ENCODE measurements at places on chromosomes 4 and X.

DNA sequence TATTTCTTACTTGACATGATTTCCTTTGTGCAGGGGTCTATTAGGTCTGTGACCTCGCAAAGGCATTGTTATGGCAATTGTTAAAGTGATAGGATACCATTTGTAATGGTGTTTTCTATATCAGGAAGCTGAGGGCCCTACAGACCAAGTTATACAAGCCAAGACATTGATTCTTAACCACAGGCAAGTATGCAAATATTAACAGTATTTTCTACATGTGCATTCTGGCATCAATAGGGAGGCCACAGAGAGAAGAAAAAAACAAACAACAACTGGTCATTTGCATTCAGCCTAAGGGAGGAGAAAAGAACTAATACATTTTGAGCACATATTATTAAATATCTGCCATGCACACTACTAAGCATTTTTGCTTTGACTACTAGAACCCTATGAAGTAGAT lies 28.5 kb downstream of the GBA3 start:
- no peak for DNase-seq

GRCh38 chrX:28693101-28693500 lies 105.9 kb downstream of the IL1RAPL1 start:
- DNase-seq: no peak

- DNase-seq: peak; percentile 82
Measured at GRCh38 chr4:110854021-110854678, 231.3 kb upstream of the PITX2 start.

- DNase-seq: no peak
Measured at GRCh38 chrX:120145295-120145925, 13.0 kb upstream of the RHOXF2 start.

DNA sequence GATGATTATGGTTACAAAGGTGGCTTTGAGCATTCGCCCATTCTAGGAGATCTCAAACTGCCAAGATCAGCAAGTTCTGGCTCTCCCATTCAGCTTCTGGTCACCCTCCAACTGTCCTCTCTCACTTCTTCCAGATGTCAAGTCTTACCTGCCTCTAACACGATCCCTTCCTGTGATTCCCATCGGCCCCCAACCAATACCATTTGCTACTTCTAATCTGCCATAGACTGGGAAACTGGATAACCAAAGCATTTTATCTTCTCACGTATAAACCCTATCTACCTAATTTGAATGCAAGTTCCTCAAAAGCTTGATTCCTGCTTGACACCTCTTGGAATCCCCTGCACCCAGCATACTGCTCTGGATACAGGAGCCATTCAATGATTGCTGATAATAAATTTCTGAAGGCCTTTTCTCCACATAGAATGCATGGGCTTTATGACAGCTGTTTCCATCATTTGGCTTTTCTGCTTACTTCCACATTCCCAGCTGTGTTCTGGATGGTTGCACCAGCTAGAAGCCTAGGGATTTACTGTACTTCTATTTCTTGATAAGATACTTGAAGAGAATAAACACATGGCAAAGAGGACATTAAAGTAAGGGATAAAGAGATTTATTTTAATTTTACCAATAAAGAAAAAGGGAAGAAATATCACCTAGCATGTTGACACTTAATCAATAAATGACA lies 9.6 kb downstream of the GPC4 start:
- DNase-seq: no peak

- DNase-seq: no peak
Measured at GRCh38 chrX:131841496-131842437, 181.3 kb upstream of the STK26 start.

All from astrocyte of the cerebellum (primary cell).